OCI-M1 (cell line): ENCODE measurements at places on chromosomes 13 and 19.

DNA sequence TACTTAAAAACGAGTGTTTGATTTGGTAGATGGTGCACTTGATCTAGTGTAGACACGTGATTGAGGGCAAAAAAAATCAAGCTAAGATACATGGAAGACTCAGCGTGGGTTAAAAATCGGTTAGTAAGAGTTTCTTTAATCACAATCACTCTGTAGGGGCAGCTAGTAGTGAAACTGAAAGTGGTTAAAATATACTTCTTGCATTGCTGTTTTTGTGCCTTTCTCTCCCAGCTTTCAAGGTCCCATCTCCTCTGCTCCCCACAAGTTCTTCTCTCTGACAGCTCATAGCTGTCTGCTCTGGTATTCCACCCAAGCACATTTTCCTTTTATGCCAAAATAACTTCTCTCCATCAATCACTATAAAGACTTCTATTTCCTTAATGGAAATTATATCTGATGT lies 1089.7 kb downstream of the EFNB2 start:
- peak; percentile 81 for DNase-seq

GRCh38 chr13:112818040-112818697 lies 128.3 kb downstream of the ATP11A start:
- no peak for DNase-seq

- peak; percentile 49 for DNase-seq
Observed at GRCh38 chr13:82739881-82740280, 1142.4 kb downstream of the SLITRK1 start.

GRCh38 chr13:39602614-39603366 lies at the start of gene LHFPL6:
Gene LHFPL6, minus strand, starts transcription at chr13:39603193.
- DNase-seq, result peak; percentile 53

DNA sequence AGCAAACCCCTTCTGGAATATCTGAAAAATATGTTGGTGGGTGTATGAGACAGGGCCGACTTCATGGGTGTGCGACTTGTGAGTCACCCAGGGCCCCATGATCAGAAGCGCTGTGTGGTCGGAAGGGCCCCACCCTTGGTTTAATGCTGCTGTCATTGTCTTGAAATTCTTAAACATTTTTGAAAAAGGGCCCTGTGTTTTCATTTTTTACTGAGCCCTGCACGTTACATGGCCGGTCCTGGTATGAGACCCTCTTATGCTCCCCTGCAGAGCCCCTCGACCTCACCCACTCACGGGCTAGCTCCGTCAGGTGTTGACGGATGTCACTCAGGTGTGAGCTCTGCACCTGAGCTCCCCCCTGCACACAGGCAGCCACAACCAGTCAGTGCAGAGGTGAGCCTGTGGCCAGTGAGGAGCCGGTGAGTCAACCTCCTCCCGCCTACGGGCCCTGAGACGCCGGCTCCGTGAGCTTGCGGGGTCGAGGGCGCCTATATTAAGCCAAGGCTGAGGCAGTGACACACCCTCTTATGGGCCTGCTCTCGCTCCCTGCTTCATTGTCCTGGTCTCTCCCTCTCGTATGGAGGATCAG lies 27.7 kb downstream of the GADD45B start:
- peak; percentile 6 for DNase-seq

- DNase-seq, result no peak
Observed at GRCh38 chr13:102002287-102002686, 399.6 kb downstream of the FGF14 start.

DNA sequence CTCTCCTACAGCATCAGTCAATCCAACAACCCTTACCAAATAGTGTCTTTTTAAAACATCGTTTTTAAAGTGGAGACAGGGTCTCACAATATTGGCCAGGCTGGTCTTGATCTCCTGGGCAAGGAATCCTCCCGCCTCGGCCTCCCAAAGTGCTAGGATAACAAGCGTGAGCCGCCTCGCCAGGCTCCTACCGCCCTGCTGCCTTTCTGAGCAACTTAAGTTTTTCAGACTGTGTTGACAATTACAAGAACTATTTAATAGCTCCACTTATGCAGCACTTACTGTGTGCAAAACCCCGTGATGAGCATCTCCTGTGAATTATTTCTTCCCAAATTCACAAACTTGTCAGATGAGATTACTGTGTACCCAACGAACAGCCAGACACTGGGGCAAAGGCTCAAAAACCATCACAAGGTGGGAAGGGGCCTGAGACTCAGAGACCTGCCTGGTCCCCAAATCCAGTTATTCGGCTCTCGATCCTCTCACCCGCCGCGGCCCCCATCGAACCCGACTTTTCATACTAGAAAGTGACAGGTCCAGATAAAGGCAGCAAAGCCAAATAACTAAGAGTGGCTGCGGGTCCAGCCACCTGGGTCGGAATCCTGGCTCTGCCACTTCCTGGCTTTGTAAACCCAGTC lies 581 bp downstream of the RPL18 start:
- DNase-seq, result no peak

- DNase-seq, result no peak
Observed at GRCh38 chr13:111267784-111268183, 52.7 kb upstream of the TEX29 start.

DNA sequence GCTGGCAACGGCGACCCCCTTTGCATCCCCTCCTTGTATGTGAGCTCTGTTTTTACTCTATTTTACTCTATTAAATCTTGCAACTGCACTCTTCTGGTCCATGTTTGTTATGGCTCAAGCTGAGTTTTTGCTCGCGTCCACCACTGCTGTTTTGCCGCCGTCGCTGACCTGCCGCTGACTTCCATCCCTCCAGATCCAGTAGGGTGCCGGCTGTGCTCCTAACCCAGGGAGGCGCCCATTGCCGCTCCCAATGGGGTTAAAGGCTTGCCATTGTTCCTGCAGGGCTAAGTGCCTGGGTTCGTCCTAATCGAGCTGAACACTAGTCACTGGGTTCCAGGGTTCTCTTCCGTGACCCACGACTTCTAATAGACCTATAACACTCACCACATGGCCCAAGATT lies 2704.4 kb downstream of the PCDH9 start:
- DNase-seq, result no peak
